Kidney capillary endothelial cell (primary cell): ENCODE measurements at places on chromosomes 1 and 21.

- DNase-seq, result peak; percentile 40
Measured at GRCh38 chr1:6523566-6523965, 30.7 kb downstream of the NOL9 start.

GRCh38 chr1:233097959-233098580 lies 147.7 kb downstream of the NTPCR start:
- no peak for DNase-seq

- DNase-seq, result no peak
Measured at GRCh38 chr1:226335661-226336060, 26.7 kb upstream of the LIN9 start.

GRCh38 chr1:15243275-15244043 lies 3.6 kb upstream of the FHAD1 start:
- no peak for DNase-seq

DNA sequence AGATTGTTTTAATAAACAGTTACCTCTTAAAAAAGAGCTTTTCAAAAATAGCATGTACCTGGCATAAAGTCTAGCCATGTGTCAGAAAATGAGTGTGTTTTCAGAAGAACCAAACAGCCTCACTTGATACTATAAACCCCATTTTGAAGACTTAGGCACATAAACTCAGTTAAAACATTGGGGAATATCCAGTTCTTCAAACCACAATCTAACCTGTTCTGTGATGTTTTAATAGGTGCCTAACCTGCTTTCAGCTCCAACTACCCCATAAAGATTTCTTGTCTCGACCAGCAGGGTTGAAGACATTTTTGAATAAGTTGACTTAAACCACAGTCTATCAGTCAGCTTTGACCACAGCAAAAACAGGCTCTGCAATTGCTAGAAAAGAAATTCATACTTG lies 41.3 kb downstream of the NRDC start:
- DNase-seq, result no peak

DNA sequence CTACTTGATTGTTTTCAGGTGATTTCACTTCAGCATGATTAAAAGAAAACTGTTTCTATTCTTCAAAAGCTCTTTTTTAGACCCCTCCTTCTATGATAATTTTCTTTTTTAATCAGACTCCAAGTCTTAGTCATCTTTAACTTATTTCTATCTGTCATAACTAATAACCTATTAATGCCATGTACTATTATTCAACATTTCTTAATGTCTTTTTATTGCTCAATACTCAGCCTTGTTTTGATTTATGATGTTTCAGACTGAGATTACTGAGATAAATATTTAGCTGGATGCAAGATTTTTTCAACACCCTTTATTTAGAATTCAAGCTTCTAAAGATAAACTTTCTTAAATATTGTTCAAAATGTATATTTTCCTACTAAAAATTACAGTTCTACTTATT lies 53.6 kb downstream of the ATP6V1G3 start:
- DNase-seq, result no peak

- DNase-seq, result no peak
Measured at GRCh38 chr1:201964261-201964660, 9.0 kb downstream of the TIMM17A start.

- no peak for DNase-seq
Measured at GRCh38 chr1:22949822-22950331, 22.8 kb downstream of the LACTBL1 start.

GRCh38 chr21:17900281-17900989 lies 81.3 kb upstream of the C21orf91 start:
- DNase-seq, result no peak

DNA sequence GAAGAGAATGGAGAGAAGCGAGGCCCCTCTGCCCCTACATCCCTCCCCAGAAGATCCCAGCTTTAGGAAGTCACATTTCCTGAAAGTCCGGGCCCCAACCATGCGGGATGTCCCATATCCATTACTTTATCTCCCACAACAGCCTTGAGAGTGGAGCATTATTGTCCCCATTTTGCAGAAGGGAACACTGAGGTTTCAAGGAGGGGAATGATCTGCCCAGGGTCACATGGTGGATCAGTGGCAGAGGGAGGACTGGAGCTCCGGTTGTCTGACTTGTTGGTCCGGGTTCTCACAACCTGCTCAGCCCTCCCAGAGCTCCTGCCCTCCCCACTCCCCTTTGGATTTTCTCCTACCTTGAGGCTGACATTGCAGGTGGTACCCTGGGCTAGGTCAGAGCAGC lies 2.2 kb upstream of the CRYBG2 start:
- no peak for DNase-seq

DNA sequence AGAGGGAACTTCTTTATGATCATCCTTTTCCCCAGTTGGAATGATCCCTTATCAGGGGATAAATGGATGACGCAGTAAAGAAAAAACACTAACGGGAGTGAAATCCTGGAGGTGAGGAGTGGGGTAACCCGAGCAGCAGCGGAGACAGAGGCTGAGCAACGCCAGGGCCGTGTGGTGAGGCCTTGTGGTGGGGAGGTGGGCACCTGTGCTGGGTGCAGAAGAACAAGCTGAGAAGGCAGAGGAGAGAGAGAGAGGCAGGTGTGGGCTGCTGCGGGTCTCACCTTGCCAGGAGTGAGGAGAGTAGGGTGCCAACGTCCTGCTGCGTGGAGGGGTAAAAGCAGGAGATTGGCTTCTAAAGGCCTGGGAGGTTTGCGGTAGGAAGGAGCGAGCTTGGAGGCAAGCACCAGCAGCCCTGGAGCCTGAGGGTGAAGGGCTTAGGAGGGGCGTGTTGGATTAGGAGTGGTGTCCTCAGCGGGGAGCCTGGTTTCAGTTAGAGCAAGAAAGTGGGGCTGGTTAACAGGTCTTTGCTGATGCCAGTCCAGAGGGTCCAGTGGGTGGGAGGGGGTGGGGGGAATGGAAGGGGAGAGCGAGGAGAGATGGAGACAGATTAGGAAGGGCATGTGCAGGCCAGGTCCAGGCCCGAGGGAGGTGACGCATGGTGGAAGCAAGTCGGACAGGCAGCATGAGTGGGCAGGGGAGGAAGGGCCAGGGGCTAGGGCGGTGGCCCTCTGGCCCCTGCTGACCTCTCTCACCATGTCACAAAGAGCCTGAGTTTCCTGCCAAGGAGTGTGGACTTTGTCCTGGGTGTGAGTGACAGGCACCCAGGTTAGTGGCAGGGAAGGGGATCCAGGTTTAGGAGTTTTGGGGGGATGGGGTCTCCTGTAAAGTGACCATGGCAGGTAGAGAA lies 36.7 kb upstream of the LHX4 start:
- DNase-seq, result no peak

DNA sequence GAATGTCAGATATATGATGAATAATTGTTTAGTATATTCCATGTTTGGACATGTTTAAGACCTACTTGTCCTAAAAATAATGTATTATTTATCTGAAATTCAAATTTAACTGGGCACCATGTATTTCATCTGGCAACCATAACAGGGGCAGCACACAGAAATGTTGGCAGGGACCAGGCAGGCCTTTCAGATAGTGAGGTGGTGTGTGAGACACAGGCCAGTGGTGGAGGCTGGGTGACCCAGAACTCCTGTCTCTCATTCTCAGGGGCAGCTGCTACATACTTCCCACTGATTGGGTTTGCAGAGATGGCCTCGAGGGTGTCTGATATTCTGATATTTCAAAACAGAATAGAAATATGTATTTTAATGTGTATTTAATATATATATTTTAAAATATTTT lies 1.3 kb upstream of the FASLG start:
- DNase-seq, result no peak

- no peak for DNase-seq
Measured at GRCh38 chr1:55374801-55375616, 159.8 kb upstream of the USP24 start.

- DNase-seq, result no peak
Measured at GRCh38 chr1:4984841-4985240, 330.4 kb downstream of the AJAP1 start.

DNA sequence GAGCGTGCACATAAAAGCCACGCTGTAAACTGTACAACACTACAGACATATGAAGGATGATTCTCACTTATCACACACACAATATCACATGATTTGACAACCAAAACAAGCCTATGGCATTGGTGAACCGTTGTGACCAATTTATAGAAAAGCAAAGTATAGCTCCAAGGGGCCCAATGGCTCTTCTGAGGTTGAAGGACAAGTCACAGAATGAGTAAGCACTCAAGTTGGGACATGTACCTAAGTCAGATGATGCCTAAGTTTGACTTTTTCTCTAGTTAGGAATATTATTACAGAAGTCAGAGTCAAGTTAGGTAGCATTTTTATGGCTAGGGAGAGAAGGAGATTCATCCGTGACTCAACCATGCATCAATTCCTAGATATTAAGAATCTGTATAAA lies 45.7 kb downstream of the PLPP3 start:
- no peak for DNase-seq

DNA sequence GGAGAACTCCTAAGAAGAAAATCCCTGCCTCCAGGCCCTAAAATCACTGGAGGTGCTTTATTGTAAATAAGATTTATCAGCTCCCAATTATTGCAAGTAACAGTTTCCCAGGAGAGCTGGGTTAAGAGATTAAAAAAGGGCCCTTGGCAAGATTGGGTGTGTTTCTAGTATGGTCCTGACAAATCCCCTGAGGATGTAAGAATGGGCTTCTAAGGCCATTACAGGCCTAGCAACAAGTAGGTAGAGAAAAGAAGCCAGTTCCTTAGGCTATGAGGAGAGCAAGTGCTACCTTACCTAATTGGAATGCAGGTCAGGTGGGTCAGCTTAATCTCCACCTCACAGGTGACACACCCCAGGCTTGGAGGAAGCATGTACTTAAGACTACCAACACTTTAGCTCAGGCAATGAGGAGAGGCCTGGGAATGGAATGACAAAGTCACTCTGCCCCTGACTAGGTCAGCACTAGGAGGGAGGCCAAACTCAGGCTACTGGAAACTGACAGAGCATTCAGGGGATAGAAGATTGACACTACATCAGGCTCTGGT lies 6.8 kb upstream of the OTUD7B start:
- no peak for DNase-seq

GRCh38 chr1:90457985-90458384 lies 259.1 kb downstream of the BARHL2 start:
- no peak for DNase-seq

GRCh38 chr1:14845851-14846250 lies 247.4 kb downstream of the KAZN start:
- DNase-seq, result no peak

DNA sequence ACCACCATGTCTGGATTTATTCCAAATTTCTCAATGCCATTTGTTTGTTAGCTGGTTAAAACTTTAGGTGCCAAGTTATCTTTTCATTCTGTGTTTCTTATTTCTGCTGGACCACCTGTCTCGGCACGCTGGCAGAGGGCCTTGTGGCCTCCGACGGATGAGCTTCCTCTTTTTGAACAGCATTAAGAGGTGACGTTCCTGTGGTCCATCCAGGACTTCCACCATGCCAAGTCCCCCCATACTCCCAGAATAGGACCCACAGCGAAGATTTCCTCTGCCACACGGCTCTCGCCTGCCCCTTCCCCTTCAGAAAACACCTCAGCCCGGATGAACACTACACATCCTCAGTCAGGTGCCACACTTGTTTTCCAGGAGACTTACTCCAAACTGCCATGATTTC lies 73.8 kb downstream of the NTPCR start:
- no peak for DNase-seq

- DNase-seq, result no peak
Measured at GRCh38 chr1:207844371-207844770, 66.6 kb downstream of the CD34 start.

GRCh38 chr1:63867429-63868176 lies 93.8 kb downstream of the ROR1 start:
- DNase-seq, result no peak

DNA sequence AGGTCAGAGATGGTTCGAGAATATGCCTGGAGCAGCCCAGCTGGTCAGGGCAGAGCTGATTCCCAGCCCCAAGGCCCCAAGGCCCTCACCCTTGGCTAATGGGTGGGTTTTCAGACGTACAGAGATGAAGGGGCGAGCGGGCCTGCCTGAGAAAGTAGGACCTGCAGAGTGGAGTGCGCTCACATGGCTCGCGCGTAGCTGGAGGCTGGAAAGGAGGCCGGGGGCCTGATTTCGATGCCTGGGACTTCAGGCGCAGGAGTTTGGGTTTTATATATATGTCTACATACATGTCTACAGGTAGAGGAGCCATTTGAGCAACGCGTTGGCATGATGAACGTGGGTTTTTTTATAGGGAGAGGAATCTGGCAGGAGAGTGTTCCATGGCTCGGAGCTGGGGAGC lies 8.9 kb downstream of the COQ8A start:
- no peak for DNase-seq

GRCh38 chr1:22916471-22916820 lies 56.2 kb downstream of the LACTBL1 start:
- no peak for DNase-seq

- no peak for DNase-seq
Measured at GRCh38 chr1:19975423-19976193, 3.8 kb downstream of the PLA2G2A start.

GRCh38 chr1:37817481-37817880 lies 9.5 kb upstream of the YRDC start:
- no peak for DNase-seq

DNA sequence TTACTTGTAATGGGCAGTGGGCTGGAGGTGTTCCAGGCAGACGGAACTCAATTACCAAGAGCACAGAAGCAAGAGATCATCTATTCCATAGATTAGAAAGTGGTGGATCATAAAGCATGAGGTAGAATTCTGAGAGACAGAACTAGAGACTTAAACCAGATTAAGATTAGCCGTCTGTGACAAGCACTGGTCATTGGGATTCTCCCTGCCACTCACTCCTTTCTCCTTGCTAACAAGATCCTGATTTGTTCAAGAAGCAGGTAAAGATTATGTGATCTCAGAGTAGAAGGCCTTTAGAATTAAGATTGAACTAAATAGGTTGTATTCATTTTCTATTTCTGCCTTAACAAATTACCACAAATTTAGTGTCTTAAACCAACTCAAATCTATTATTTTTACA lies 1.5 kb upstream of the HSPA13 start:
- DNase-seq, result no peak

DNA sequence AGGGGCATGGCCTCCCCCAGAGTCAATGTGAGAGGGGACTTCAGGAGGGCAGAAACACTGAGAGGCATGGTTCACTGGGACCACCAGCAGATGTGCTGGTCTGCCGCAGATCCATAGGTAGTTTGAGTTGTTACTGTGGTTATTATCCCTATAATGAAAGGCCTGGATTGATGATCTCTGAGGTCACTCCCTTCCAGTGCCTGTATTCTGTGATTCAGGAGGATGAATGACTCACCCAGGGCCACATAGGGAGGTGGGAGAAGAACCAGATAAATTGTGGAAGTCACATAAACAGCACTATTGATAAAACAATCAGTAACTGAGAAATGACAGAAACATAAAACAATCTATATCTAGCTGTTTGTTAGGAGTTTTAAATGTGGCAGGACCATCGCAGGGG lies 22.7 kb upstream of the ACTL8 start:
- DNase-seq, result peak; percentile 31
